ENCODE measurements at places on chromosomes 6 and 20.

DNA sequence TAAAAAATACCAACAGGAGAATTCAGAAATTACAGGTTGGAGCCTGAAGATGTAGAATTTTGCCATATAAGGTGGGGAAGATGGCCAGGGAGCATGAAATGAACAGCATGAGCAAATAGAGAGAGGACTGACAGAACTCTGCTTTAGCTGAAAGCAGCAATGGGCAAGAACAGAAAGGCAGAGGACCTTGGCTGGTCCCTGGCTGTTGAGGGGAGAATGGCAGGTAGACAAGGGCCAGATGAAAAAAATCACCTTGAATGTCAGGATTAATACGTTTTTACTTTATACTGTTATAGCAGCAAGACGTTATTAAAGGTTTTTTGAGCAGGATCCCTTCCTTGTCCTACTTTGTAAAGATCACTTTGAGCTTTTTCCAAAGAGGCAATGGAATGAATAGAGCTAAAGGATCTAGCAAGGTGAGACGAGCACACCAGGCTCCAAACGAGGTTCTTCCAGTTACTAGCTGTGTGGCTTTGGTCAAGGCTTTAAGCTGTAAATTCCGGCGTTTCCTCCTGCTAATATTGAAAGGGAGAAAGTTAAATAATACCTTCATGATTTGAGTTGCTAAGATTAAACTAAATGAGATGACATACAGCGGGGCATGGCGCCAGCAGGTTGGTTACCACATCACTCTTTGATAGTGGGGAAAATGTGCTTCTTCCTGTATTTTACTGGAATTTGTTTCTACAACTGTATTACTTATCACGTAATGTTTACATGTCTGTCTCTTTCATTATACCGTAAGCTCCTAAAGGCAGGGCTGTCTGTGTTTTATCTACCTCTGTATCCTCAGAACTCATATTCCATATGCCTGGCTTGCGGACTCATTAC is 776 bp downstream of the PPIL1 start:
- peak; percentile 80 for DNase-seq

DNA sequence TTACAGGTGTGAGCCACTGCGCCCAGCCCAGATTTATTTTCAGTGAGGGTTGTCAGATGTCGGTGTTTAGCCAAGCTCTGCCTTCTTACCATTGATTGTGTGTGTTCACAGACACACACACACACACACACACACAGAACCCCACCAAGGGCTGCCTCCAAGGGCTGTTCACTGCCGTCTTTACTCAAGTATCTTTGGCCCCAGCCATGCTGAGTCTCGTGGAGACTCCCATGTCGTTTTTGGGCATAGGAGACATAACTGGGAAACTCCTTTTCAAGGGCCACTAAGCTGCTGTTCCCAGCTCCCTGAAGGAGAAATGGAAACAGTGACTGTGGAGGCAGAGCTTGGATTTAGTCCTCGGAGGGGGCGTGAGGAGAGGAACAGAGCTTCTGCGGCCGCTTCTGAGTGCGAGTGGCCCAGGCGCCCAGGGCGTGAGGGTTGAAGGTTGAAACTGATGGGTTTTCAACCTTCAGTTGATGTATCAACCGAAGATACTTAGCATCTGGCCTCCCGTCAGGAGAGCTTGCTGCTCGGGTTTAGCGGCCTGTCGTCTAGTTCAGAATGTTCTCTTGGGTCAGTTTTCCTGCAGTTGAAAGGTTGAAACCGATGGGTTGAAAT is 243.6 kb downstream of the TTLL2 start:
- DNase-seq, result no peak

DNA sequence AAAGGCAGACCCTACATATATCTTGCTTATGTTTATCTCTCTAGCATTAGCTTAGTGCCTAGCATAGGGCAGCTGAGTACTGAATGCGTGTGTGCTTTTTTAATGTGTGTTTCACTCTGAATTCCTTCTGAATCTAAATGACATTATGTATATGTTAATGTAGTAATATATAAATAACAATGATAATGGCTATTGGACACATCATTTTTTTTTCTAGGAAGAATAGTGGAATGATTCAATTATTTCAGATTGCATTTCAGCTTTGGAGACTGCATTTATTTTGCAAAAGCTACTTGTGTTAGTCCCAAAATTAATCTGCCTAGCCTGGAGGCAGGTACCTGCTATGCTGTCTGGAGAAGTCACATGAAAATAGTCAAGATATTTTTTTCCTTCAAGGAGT is 371.8 kb downstream of the GRIK2 start:
- DNase-seq, result no peak

DNA sequence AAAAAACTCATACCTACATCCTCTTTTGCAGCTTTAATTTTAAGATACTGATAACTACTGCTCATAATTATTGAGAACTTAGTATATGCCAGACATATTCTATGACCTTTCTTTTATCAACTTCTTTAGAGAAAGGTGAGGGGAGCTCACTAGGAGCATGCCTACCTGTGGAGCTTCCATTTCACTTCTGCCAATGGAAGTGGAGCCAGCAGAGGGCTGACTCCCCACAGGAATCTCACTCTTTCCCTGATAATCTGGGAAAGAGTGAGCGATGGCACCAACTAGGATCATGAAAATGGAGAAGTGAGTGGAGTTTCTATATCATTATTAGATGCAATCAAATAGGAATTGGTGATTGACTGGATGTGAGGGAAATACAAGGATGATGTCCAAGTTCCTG is 484.9 kb downstream of the LMBRD1 start:
- no peak for DNase-seq

DNA sequence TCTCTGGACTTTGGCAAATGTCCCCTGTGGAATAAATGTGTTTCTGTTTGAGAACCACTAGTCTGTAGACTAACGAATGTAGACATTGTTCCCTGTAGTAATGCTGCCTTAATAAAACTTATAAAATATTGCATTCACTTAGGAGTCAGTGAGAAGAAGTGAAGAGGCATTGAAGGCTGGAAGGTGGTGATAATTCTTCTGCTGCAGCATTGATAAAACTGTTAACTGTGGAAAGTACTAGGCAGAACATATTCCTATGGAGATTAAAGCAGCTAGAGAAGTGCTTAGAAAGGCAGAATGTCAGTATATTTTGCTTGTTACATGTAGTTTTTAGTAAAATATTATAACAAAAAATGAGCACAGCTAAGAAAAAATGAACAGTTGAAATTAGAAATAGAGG is 4.8 kb downstream of the PGK2 start:
- DNase-seq, result no peak

DNA sequence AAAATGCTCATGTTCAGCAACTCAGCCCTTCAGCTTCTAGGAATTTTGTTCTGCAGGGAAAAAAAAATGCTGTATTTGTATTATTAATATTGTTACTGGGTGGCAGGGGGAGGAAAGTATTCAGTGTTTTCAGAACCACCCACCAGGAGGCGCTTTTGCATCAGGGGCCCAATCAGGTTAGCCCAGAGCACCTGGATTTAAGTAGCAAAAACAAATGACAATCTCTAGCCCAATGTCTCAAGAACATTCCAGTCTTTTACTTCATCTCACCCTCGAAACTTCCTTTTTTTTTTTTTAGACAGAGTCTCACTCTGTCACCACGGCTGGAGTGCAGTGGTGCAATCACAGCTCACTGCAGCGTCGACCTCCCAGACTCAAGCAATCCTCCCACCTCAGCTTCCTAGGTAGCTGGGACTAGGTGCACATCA is 635 bp upstream of the C20orf203 start:
- DNase-seq, result no peak

GRCh38 chr6:149334682-149335160 is 17.2 kb downstream of the TAB2 start:
- DNase-seq, result no peak

DNA sequence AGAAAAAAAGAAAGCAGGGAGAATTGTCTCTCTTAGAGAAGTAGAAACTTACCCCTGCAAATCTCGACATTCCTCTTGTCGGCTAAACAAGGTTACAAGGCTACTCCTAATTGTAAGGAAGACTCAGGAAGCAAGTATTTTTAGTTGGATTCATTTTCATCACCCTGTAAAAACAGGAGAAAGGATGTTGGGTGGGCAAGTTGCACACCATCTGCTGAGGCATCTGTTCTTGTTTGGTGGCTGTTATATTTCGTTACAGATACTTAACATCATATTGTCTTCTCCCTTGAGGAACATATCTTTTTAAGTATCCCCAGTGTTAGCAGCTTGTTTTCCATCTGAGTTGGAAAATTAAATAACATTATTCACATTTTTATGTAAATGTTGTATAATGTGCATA is 187.5 kb downstream of the PLCB4 start:
- DNase-seq, result no peak

DNA sequence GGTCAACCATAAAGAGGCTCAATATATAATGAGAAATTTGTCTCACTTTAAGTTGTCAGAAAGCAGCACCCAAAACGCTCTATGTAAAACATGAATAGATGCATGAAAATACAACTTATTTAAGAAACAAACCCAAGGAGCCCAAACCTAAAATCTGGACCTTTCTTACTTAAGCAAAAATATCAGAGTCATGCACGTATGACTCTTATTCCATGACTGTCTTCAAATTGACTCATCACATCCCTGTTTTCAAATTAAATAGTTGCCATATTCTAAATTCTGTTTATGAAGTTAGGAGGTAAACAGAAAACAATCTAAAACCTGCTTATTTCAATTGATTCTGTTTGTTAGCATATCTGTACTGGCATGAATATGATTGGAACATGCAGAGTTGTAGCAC is 42.1 kb downstream of the ANKRD6 start:
- no peak for DNase-seq

DNA sequence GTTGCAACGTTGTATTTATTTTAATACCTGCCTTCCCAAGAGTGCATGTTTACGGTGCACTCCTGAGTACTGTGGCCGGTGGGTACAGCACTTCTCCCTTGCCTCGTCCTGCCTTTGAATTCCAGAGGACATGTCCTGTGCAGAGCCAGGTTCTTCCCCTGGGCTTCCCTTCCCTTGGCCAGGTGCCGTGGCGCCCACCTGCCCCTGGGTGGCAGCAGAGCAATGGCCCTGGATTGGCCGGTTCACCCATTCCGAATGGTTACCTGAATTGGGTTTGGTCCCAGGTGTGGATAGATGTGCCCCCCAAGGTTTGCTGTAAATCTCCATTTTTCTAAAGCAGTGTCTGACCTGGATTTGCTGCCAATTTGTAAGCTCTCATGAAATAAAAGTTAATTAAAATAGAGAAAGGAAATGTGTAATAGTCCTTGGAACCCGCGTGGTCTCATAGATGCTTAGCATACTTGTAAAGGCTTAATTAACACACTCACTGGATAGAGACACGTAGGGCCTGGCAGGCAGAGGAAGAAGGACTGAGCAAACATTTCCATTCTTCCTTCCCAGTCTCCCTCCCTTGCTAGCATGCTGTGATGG is 40.6 kb downstream of the DTD1 start:
- DNase-seq, result peak; percentile 39

DNA sequence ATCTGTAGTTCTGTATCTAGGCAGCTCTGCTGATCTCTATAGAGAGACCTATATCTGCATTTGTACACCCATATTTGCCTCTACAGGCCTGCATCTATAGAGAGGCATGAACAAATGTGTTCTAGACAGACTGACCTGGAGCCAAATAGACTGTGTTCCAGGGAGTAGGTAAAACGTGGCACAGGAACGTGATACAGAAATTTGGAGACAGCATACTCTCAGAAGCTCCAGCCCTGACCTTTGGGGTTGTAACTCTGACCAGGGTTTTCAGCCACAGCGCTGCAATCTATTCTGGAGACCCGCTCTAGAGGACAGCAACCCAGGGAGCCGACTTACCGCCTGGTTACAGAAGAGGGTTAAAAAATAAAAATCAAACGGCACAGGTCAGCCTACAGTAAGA is 983 bp downstream of the RBBP9 start:
- no peak for DNase-seq

DNA sequence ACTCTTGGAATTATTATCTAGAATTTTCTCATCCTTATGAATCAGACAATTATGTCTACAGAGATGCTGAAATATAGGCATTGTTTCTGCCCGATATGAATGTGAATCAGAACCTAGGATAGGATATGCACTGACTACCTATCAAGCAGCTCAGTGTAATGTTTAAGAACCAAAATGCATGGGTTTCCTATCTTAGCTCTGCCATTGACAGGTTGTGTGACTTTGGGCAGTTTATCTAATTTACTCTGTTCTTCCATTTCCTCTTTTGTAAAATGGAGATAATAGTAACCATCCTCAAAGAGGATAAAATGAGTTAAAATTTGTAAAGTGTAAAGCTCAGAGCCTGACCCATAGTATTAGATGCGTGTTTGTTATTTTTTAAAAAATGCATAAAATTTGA is 10.2 kb upstream of the AIG1 start:
- DNase-seq, result no peak

- DNase-seq, result no peak
Measured at GRCh38 chr6:94272327-94272726, 853.0 kb upstream of the EPHA7 start.

GRCh38 chr6:36953931-36954261 is 642 bp upstream of the PI16 start:
- DNase-seq, result no peak

DNA sequence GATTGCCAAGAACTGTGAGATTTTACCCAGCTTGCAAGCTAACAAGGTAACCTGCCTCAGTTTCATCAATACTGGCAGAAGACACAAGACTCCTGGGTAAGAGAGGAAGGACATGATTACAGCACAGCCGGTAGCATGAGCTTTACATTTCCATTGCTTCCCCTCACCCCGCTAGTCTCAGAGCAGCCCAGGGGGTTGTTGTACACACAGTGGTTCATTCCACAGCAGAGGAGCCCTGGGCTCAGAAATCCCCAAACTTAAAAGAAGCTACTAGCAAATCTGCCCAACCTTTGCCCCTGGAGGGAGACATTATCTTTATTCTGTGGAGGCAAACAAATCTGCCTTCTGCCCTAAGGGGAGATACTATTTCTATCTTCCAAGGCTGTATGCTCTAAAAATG is 17.1 kb upstream of the MTHFD1L start:
- DNase-seq, result no peak

DNA sequence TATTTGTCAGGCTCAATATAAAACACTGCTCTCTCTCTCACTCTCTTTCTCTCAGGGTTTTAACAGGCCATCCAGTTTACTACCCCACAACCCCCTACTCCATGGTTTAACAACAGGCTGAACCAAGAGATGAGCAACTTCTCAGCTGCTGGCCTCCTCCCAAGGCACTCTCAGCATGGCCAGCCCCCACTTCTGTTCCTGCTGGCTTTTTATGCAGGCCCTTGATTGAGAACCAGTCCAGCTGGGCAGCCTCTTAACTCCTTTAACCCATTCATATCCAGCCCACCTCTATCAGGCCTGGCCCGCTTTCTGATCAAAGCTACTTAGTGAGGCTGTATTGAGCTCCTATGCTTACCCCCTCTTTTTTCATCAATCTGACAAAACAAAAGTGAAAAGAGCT is 346.8 kb upstream of the POU3F2 start:
- no peak for DNase-seq

GRCh38 chr6:130932438-130932837 is 105.2 kb downstream of the SMLR1 start:
- DNase-seq, result no peak

GRCh38 chr20:10906834-10907233 is 233.0 kb upstream of the JAG1 start:
- no peak for DNase-seq

DNA sequence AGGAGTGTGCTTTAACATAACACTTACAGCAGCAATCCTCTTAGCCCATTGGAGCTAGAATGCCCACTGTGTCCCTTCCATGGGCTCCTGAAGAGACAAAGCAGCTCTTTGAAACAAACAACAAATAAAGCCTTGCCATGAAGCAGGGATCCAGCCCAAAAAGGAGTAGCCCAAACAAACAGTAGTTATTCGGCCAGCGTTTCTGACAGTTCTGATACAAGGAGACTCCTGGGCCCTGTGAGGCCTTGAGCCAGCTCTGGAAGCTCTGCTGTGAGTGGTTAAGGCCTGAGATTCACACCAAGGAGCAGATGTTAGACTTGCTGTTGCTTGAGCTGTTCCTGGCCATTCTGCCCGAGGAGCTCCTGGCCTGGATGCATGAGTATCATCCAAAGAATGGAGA is 16.9 kb upstream of the ZSCAN16 start:
- no peak for DNase-seq

Measured in pancreas (tissue), 10 donors.